ENCODE measurements at places on chromosomes 3 and 15. TPM values are rescaled to one million over a fixed set of nuclear protein-coding genes. Genes with fewer than 3 reads are reported as not detected.
A peak's percentile ranks its signal among the peaks of the same experiment; 100 is the strongest.

DNA sequence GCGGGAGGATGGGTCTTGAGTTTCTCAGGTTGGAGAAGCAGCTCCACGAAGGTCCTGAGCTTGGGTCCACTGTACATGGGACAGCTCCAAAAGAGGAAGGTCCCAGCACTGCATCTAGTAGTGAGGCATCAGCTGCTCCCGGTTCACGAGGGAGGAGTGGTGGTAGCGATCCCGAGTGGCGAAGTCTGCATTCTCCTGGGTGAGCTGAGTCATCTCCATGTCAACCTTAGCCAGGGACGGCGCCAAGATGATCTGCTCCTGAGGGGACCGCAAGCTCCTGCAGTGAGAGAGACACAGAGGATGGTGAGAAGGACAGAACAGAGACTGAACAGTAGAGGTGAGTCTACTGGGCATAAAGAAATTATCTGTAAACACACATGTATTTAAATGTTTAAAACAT is 28.0 kb upstream of the HEG1 start:
- DNase-seq, result no peak

GRCh38 chr15:78982736-78983135 is 37.9 kb upstream of the CTSH start:
- no peak for DNase-seq

DNA sequence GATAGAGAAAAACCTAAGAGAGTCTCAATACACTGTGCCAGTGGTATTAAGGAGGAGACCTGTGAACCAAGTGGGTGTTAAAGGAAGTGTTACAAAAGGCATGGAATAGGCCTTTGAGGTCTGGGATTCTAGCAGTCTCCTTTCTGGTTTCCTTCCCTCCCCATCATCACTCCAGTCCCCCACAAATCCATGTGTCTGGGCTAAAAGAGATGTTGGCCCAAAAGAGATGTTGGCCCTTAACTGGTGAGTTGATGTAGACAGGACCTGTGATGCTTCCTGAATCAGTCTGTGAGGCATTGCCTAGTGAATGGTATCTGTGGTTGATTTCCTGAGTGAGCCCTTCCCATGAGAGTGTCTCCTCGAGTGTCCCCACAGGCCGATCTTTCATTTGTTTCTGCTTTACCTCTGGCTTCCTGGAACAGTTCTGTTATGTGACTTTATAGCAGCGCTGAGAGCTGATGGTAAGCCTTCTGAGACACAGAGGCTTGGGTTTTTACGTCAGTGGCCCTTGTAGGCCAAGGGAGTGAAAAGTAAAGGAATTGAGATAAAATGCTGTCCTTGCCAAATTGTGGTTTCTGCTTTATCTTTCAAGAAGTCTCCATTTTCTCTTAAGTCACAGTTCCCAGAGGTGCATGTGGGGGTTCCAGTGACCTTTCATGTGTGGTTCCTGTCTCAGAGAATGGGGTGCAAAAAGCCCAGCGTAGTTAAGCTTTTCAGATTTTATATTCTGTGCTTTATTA is 87.8 kb downstream of the KLHL25 start:
- peak; percentile 36 for DNase-seq

DNA sequence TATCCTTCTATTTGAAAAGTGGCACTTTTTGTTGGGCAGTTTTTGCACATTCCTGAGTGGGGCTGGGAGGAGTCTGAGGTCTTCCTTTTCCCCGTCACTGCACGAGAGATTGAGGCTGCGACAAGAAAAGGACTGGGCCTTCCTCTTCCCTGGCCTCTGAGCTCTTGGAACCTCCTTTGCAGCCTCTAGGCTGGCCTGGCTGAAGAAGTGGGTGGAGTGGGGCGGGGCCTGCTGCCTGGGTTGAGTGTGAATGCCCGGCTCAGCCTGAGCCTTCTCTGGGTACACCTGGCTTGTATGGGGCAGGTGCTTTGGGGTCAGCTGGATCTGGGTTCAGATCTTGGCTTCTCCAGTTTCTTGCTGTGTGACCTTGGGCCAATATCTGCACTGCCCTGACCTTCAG is 43.1 kb downstream of the PLXNA1 start:
- no peak for DNase-seq

SLC35G2 gene
- total RNA-seq, result 8.6 TPM

- no peak for DNase-seq
These were observed 5.0 kb upstream of the KPNA1 start for GRCh38 chr3:122519693-122520092.

MFGE8 gene
- total RNA-seq, result 201 TPM

GRCh38 chr3:72892081-72892775 is 4.4 kb downstream of the GXYLT2 start:
- peak; percentile 94 for DNase-seq

DNA sequence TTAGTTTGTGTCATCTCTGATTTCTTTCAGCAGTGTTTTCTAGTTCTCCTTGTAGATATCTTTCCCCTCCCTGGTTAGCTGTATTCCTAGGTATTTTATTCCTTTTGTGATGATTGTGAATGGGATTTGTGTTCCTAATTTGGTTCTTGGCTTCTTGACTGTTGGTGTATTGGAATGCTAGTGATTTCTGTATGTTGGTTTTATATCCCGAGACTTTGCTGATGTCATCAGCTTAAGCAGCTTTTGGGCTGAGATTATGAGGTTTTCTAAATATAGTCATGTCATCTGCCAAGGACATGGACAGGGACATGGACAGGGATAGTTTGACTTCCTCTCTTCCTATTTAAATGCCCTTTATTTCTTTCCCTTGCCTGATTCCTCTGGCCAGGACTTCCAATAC is 35.8 kb downstream of the MYO9A start:
- DNase-seq, result no peak

LDHAL6B gene
- total RNA-seq, result not detected

GRCh38 chr3:69384326-69384725 is 1.6 kb downstream of the FRMD4B start:
- no peak for DNase-seq

ST8SIA2 gene
- total RNA-seq, result not detected

All from IMR-90 (cell line).